Brain microvascular endothelial cell (primary cell): ENCODE measurements at places on chromosomes 16 and 17.

DNA sequence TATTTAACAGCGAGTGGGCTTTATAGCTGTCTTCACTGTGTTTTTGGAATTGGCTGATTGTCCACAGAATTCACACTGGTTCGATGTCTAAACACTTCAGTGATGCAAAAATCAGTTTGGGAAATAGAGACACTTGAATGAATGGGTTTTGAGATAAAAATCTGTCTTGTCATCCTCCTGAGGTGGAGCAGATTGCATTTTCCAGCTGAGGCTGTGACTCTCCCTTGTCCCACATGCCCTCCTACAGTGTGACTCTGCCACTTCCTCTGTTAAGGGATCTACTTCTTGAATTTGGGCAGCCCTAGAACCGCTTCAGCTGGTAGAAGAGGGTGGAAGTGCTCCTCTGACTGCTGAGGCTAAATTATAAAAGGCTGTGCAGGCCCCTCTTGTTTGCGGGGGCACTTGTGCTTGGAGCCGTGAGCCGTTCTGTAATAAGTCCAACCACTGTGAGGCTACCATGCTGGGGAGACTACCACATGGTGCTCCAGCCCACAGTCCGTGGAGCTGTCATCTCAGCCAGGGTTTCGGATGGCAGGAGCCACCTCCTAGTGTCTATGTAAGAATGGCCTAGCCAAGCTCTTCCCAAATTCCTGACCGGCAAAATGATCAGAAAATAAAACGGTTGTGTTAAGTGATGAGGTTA, 175.9 kb downstream of the SPECC1 start:
- no peak for DNase-seq

GRCh38 chr17:32623196-32623595, 136.4 kb downstream of the CDK5R1 start:
- DNase-seq = no peak

DNA sequence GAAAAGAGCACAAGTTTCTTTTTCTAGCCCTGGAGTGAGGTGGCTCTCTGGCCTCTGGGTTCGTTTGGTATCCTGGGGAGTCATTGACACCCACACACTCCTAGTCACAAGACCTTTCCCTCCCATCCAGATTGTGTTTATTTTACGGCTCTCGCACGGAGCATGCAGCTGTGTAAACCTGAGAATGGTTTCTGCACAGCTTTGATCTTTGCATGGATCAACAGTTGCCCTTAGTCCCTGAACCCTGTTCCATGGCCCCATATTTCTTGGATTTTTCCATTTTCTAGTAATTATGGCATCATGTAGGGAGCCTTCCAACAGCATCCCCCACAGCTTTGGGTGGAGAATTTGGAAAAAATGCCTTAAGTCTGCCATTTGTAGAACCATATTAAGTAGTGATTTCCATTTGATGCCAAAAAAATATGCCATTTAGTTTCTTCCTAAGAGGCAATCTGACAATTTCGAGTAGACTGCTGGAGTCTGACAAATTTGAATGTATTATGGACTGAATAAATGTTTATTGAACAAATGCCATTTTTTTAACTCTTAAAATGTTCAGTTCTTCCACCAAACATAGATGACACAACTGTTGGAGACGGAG, 197.7 kb downstream of the WWOX start:
- no peak for DNase-seq

DNA sequence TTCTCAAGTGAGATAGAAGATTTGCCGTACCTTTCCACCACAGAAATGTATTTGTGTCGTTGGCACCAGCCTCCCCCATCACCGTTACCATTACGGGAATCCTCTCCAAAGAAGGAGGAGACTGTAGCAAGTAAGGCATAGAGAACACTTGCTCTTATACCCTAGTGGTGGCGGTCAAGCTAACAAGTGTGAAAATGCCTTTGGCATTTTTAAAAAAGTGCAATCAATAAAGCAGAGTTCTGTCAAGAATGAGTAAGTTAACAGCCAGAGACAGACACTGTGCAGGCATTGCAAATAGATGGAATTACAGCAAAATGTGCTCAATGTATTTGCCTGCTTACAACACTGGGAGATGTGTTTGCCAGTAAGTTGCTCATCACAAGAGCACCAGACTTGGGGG, 7.7 kb downstream of the MSL1 start:
- DNase-seq = no peak

DNA sequence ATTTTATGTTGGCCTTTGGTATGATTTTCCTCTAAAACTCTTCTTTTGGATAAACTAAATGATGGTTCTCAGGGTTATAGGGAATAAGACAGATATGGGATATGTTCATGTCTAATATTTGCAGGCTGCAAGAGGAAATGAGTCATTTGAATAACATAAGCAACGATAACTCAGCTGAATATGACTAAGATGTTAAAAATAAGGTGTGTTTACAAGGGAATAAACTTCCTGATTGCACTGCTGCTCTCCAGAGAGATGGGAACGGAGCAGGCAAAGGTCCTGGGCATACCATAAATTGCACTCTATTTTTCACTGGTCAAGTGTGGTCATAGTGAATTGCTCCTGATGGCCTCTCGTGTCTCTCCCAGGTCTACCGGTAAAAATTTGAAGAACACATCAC, 666.2 kb downstream of the TOX3 start:
- DNase-seq = peak; percentile 83

- peak; percentile 79 for DNase-seq
These were observed 47.2 kb downstream of the ABCC1 start for GRCh38 chr16:15996432-15997109.

DNA sequence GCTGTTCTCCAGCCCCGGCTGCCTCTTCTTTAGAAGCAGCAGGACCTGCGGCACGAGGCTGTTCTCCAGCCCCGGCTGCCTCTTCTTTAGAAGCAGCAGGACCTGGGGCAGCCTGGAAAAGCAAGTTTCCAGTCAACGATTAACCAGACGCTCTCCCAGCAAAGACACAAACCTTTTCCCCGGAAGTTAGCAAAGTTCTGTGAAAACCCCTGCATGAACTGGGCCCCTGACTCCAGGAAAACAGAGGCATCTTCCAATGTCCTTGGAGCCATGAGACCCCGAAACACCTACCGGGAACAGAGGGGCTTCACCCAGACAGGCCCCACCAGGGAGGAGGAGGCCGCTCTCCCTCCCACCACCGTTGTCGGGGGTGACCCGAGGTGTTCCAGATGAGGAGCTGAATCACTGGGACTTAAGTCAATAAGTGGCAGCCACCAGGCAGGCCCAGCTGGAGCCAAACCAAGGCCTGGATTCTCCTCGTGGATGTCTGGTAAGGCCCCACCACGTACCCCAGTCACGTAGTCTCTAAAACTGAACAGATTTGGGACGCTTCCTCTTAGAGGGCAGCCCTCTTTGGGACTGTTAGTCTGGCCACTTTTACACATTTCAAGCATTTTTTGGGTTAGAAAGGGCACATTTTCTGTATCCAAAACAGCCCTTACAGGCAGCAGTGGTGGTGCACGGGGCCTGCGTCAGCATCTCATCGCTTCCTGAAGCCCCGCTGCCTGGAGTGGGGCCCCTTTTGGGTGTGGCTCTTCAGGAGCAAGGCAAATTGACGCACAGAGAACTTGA, at the start of gene RPH3AL:
Gene RPH3AL, minus strand, starts transcription at position 387 of the 792 bp plus-strand sequence. CDS start 25,264 bp downstream, outside the sequence.
- DNase-seq = peak; percentile 24

GRCh38 chr17:47720196-47720595, 12.8 kb upstream of the TBX21 start:
- DNase-seq = no peak

DNA sequence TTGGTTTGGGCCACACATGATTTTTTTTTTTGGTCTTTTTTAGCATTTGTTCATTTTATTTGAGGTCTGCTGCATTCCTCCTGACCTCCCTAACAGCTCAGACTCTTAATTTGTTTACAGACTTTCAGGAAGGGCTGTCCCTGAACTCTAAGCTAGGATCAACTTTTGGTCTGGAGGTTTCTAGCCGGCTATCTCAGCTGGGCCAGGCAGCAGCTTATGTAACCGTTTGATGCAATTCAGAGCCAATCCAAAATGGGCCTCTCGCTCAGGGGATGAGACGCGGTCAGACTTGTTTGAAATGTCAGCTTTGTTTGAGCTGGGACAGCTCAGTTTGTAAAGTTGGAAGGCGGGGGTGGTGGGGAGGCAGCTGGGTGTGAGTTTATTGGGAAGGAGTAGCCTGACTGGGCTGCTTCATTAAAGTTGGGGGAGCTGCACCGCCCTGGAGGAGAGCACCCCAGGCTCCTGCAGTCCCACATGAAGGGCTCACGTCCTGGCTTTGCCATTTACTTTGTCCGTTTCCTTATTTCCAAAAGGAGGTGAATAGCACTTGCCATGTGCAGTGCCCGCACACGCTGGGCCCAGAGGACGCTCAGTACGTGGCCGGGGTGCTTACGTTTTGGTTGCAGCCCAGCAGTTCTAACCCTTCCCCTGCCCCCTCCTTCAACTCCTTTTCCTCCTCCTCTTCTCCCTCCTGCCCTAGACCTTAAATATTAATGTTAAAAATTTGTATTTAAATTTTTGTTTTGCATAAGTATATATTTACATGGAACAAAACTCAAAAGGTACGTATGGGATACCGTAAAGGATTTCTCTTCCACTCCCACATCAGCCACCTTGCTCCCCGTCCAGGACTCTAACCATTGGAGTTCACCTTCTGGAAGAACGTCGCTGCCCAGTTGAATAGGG, 121.2 kb downstream of the SNX29 start:
- DNase-seq = no peak

GRCh38 chr16:64074706-64075105, 1047.2 kb downstream of the CDH11 start:
- DNase-seq = no peak

DNA sequence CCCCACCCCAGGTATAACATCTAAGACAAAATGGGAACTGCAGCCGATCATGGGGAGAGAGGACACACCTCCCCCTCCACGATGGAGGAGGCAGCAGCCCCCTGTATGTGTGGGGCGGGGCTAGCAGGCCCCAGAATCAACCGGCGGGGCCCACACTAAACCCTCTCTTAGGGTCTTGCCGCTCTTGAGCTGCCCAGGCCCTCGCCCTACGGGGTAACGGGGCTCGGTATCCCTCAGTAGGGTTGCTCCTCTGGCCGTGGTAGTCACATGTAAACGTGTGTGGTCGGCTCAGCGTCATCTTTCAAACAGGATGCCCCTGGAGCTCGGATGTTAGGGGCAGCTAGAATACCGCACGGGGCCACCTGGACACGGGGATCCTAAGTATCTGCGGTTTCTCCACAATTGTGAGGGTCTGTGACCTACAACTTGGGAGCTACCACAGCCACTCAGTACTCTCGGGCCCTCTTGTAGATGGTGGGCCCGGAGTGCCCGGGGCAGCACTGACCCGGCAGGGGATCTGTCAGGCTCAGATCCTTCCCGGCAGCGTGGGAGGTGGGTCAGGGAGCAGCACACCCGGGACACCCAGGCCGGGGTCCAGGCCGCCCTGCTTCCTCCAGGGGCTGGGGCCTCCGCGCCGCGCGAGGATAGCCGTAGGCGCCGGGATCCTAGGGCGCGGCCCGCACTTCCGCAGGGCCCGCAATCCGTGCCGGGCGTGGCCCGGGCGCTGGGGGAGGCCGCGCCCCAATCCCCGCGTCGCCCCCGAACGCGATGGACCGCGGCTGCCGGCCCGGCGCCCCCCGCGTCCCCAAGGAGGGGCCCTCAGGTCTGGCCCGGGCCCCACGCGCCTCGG, 781 bp downstream of the ARHGDIA start:
- DNase-seq = peak; percentile 40

GRCh38 chr17:50883850-50884438, 17.8 kb upstream of the TOB1 start:
- no peak for DNase-seq

- peak; percentile 13 for DNase-seq
These were observed 971 bp downstream of the MINK1 start for GRCh38 chr17:4833941-4834680.

DNA sequence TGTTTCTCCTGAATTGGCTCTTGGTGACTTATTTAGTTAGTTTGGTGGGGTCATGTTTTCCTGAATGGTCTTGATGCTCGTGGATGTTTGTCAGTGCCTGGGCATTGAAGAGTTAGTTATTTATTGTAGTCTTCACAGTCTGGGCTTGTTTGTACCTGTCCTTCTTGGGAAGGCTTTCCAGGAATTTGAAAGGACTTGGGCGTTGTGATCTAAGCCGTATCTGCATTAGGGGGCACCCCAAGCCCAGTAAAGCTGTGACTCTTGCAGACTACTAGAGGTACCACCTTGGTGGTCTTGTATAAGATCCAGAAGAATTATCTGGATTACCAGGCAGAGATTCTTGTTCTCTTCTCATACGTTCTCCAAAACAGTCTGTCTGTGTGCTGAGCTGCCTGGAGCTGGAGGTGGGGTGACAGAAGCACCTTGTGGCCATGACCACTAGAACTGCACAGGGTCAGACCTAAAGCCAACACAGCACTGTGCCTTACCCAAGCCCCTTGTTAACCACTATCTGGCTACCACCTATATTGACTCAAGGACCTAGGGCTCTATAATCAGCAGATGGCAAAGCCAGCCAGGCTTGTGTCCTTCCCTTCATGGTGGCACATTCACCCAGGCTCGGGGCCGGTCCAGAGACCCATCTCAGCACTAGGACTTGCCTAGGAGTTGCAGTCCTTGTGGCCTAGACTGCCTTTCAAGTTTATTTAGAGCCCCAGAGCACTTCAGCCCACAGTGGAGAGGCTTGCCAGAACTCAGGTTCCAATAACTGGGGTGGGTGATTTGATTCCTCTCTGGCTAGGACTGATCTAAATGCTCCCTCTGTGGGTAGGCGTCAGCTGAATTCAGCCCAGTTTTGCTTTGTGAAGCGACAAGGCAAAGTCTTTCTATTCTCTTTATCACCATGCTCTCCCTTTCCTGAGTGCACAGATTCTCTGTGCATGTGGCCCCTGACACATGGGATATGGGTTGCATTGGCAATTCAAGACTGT, 11.0 kb downstream of the RNF135 start:
- DNase-seq = no peak

- no peak for DNase-seq
These were observed 71.9 kb upstream of the SEC14L1 start for GRCh38 chr17:77068915-77069314.

DNA sequence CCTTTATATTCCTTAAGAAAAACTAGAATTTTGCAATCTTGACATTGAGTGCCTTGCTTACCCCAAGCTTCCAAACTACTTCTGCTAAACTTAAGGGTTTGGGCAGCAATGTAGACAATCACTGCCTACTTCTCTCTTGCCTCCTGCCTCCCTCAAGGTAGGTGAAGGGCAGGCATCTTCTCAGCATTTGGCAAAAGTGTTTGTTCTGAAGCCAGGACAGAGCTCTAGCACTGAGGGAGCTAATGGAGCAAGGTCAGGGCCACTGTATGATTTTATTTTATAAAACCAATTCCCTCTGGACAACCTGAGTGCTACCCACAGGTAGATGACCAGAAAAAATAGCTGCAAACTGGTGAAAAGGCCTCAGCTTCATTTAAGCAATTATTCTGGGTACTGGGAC, 111.8 kb downstream of the IRX3 start:
- no peak for DNase-seq
